ENCODE measurements at places on chromosomes 7 and 10.

- no peak for DNase-seq
Measured at GRCh38 chr10:78251016-78251385, 217.3 kb downstream of the RPS24 start.

GRCh38 chr7:112081778-112082177 is 124.4 kb downstream of the DOCK4 start:
- peak; percentile 42 for DNase-seq

DNA sequence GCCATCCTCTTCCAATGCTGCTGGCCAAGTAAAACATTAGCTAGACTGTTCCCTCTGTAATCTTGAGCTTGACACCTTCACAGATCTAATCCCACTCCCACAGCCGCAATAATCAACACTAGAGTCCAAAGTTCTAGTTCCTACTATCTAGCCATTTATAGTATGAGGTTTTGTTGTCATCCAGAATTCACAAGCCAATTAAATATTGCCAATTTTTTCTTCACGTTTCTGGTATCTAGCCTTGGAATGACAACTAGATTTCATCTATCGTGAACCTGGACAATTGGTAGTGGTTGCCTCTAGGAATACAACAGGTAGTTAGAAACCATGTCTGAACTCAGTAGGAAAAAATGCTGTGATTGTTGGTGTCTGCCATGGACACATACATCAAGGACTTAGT is 10.4 kb downstream of the WASL start:
- peak; percentile 11 for DNase-seq

GRCh38 chr10:88028654-88029053 is 165.2 kb downstream of the PTEN start:
- DNase-seq, result peak; percentile 92

GRCh38 chr10:27369880-27370279 is 129.3 kb upstream of the ACBD5 start:
- peak; percentile 66 for DNase-seq

- no peak for DNase-seq
Measured at GRCh38 chr10:129963641-129964501, at the start of gene EBF3. TSS of gene EBF3 (minus strand) at chr10:129964274. CDS start at chr10:129963768, 506 bp downstream.

DNA sequence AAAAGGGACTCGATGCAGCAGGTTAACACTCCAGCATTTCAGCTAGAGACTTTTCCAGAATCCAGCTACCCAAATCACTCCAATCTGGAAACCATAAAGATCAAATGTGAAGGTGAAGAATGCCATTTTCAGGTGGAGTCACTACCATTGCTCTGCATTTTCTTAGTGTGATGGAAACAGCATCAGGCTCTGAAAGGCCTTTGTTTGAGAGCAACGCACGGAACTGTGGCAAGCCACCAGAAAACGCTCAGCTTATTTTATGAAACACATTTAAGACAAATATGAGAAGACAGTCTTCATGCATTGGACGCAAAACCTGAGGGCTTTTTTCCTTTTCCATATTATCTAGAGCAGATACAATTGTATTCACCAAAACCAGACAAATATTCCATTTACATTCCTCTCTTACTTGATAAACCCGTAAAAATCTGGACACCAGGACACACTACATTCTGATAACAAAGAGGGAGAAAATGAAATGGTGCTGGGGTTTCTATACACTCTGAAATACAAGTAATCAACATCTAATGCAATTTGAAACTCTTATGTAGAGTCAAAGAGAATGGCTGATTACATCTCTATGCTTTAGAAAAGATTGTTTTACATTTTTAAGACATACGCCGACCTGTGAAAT is 99.1 kb downstream of the NRP1 start:
- no peak for DNase-seq

GRCh38 chr10:124264271-124264670 is 154.5 kb downstream of the OAT start:
- no peak for DNase-seq

GRCh38 chr7:155470686-155471638 is 13.0 kb downstream of the EN2 start:
- no peak for DNase-seq

- peak; percentile 17 for DNase-seq
Measured at GRCh38 chr7:266851-267840, 22.8 kb upstream of the FOXL3 start.

GRCh38 chr7:122691569-122692235 is 7.2 kb downstream of the RNF133 start:
- no peak for DNase-seq

GRCh38 chr10:102596506-102596971 is 47.7 kb upstream of the TRIM8 start:
- DNase-seq, result peak; percentile 85

- DNase-seq, result peak; percentile 79
Measured at GRCh38 chr10:114042895-114043531, 653 bp upstream of the ADRB1 start.

DNA sequence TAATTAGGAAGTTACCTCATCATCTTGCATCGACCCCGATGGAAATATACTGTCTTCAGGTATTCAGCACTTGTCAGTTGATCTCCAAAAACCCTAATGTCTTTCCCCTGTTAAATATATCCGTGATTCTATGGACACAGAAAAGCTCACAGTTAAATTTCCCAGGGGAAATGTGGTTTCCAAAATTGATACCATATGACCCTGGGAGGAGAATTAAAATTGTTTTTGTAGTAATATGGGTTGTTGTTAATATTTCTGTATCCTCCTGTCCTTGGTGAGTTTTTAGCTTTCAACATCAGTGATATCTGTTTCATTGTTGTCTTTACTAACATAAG is 132.1 kb downstream of the CELF2 start:
- no peak for DNase-seq

DNA sequence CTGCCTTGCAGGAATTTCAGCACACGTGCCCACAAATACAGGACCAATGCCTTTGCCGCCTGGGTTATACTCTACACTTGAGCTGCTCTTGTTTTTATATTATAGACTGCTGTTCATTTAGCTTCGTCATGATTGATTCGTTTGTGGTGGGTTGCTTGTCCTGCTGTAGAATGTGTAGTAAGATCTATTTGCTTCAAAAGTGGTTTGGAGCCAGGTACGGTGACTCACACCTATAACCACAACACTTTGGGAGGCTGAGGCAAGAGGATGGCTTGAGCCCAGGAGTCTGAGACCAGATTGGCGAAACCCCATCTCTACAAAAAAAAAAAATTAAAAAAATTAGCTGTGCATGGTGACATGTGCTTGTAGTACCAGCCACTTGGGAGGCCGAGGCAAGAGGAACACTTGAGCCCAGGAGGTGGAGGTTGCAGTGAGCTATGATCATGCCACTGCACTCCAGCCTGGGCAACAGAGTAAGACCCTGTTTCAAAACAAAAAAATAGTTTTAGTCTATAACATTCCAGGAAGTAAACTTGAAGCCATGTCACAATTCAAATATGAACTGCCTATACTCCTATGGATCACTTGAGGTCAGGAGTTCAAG is 9.0 kb upstream of the RHBDD2 start:
- no peak for DNase-seq

GRCh38 chr10:24792638-24793037 is 69.0 kb upstream of the ARHGAP21 start:
- no peak for DNase-seq

- no peak for DNase-seq
Measured at GRCh38 chr10:80472234-80473095, 18.4 kb downstream of the TSPAN14 start.

DNA sequence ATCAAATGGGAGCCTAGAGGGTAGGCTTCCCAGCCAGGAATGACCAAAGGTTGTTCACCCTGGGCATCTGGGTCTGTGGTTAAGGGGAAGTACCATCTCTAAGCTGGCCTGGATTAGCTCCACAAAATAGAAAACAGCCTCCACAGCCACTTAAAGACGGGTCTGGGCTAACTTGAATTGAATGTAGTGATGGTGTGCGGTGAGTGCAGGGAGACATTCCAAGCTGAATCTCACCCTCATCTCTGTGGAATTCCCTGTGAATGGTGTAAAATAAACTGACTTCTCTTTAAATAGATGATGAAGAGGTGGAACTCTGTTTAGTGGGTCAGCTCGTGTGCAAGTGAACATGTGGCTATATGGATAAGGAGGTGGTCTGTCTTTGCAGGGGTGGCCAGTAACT is 251.0 kb downstream of the DYNC1I1 start:
- DNase-seq, result no peak

DNA sequence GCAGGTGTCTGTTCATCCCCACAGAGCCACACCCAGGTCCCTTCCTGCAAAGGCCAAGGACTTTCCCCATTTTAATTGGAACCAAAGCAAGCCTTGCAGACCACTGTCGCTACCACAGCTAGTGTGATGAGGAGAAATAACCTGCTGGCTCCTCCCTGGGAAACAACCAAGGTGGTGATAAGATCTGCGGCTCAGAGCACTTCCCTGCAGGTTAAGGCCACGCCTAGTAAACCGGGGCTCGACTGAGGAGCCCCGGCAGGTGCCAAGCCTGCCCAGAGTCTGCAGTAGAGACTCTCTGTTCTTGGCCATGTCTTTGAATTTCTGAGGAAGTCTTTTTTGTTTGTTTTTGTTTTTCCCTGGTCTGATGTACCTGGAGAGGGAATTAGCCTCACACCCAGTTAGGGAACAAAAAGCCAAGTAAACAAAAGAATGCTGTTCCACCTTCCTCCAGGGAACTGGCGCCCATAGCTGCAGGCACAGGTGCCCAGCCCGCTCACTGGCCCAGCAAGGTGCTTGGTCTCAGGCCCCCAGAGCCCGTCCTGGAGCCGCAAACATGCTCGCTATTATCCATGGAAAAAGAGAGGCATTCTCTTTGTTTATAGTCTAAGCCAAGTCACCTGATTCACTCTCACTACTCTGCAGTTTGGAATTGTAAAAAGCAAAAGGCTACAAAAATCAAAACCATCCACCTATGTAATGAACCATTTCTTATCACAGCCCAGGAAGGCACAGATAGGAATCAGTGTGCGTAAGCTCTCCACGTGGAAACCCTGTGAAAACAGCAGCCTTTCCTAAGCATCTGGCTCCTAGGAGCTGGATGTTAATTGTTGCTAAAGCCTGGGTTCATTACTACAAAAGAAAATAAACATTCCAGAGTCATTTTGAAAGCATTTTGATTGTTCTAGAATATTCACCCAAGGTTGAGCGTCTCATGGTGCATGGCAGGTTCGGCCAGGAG is 2.7 kb downstream of the GPR146 start:
- DNase-seq, result no peak

GRCh38 chr7:30348083-30348560 is 63.7 kb downstream of the ZNRF2 start:
- DNase-seq, result peak; percentile 88

GRCh38 chr10:88092973-88093372 is 229.5 kb downstream of the PTEN start:
- peak; percentile 24 for DNase-seq

DNA sequence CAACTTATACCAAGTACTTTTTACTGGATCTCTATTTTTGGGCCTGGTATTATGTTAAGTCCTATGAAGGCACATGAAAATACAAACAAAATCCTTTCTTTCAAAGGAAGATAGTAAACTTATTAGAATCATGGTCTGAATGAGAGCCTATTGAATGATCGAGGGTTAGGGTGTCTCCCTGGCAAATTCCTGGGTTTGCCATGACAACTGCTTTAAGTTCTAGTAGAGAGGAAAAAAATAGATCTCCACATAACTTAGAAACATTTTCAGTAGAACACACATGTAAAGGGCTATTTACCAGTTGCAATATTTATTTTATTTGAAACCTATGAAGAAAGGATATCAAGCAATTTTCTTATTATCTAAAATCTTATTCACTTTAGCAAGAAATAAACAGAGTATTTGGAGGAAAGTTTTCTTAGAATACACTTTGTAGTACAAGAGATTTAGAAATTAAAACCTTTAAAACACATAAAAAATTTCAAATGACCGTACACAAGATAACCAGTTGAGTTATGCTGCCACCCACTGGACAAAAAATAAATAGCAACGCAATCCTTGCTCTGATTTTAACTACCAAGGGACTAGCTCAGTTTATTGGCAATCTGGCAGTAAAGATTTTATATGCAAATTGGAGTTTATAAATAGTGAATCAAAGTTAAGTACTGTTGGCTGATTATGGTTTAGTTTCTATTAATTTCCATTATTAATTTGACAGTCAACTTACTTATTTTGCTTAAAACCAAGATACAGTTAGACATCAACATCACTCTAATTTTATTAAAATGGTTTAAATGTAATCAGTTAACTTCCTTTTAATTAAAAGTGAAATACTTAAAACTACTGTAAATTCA is 33.9 kb downstream of the CACUL1 start:
- DNase-seq, result peak; percentile 68

DNA sequence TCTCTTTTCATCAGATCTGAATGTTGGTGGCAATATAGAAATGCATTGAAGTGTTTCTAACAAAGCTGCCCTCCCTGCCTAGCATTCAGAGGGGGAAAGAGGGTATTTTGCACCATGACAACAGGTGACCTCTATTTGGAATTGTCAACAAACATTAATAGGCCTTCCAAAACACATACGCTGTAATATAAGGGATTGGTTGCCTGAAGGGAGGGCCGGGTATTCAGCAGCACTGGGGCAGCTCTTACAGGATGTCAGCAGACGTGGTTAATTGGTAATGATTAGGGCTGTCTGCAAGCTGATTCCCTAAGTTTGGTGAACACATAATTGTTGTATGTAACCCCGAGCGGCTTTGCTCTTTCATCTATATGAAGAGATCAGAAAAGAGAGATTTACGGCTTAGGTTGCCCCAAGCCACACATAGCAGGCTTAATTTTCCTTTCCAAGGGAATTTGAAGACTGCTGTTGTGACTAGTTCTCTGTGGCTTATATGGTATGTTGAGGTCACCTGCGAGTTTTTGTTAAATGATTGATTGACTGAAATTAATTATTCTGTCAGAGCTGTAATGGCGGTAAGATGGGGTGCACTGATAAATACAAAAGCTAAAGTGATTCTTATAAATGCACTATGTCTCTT is 759.3 kb downstream of the LRMDA start:
- DNase-seq, result no peak

DNA sequence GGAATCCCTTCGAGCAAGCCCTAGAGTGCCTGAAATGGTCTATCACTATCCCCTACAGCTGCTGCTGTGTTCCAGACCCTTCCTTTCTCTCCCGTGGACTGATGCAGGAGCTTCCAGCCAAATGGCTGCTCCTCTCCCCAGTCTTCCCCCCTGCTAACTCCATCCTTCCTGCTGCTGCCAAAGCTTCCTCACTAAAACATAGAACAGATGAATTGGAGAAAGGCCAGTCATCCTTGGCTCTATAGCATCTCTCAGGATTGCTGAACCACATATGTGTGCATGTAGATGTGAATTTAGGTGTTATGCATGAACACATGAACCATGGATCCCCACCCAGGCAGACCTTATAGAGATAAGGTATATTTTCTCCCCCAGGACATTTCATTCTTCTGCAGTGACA is 60.7 kb downstream of the GPR26 start:
- no peak for DNase-seq

- DNase-seq, result no peak
Measured at GRCh38 chr7:118372530-118372929, 148.0 kb downstream of the ANKRD7 start.

GRCh38 chr7:107644309-107644974 is 16.2 kb upstream of the SLC26A4 start:
- no peak for DNase-seq

GRCh38 chr10:52279546-52279945 is 34.5 kb upstream of the DKK1 start:
- DNase-seq, result no peak

- DNase-seq, result peak; percentile 19
Measured at GRCh38 chr7:51589111-51589510, 272.5 kb upstream of the COBL start.

GRCh38 chr10:129552119-129552518 is 85.1 kb downstream of the MGMT start:
- no peak for DNase-seq
